Progenitor cell of endocrine pancreas (in vitro differentiated cells): ENCODE measurements at places on chromosomes 6 and 20.

DNA sequence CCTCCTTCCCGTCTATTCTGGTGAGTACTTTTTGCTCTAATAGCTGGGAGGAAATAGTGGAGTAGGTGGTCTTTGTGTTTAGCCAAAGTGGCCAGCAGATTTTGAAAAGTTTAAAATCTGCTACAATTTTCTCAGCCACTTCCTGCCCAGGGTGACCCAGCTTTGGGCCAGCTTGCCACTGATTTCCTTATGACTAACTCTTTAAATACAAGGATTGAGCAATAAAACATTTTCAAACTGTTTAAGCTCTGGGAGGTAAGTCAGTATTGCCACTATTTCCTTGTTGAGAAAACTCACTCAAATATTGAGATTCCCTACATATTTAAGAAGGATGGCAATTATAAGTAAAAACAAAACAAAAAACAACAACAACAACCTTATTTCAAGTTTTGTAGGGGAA, 54.5 kb downstream of the TRMT11 start:
- DNase-seq = no peak

- DNase-seq = no peak
These were observed 788 bp downstream of the TRIM40 start for GRCh38 chr6:30136570-30137286.

GRCh38 chr6:135145063-135145800, 35.9 kb upstream of the MYB start:
- DNase-seq = no peak

DNA sequence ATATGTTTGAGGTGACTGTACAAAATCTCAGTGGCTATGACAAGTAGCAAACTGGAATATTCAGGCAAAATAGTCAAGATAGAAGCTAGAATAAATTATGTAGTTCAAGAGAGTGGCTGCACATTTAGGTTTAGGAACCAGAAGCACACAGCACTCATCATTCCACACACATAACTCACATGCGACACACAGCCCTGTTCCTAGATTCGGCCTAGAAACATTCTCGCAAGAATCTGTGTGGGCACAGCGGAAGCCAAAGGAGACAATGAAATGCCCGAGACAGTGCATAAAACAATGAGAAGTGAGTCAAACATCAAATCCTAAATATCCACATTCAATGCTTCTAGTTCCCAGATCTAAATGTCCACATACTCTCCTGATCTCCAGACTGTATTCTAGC, 9.5 kb upstream of the SUPT3H start:
- no peak for DNase-seq

GRCh38 chr6:139407718-139408222, 33.3 kb upstream of the CITED2 start:
- no peak for DNase-seq

DNA sequence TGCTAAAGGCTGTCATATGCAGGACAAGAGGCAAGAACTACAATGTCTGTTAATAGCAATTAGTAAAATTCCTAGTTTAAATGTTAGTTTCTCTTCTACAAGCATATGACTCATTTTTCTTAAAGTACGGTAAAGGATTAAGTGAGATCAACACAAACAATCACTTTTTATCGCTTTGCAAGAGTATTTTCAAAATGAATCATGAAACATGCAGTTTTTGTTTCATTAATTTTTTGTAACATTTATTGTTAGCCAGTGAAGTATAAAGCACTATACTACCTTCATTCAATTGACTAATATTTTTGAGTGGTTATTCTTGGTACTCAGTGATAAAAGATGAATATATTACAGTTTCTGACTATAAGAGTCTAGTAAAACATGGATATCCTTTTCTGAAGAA, 138.6 kb downstream of the AHI1 start:
- no peak for DNase-seq

- no peak for DNase-seq
These were observed 957.8 kb upstream of the GJE1 start for GRCh38 chr6:141174932-141175331.

GRCh38 chr6:151811081-151811480, 3.6 kb downstream of the ESR1 start:
- no peak for DNase-seq

DNA sequence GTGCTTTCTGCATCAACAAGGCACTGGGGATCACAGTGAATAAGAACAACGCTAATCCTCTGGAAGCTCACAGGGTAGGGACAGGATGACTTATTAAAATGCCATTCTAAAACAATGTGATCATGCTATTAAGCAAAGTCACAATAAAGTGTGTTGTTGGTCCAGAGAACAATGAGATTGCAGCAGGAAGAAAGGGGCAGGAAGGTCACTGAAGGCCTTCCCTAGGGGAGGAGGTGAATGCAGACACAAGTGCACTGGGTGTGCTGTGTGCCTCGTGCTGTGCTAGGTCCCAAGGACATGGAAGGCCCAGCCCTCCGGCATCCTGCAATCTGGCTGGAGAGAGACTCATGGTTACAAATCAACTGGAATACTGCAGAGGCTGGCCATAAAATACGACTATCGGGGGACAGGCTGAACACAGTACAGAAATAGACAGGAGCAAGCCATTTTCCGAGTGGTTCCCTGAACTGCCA, 55.7 kb downstream of the LYRM4 start:
- no peak for DNase-seq

- no peak for DNase-seq
These were observed 70.5 kb upstream of the ADTRP start for GRCh38 chr6:11848852-11849731.

- no peak for DNase-seq
These were observed 485 bp downstream of the ADISSP start for GRCh38 chr20:3767110-3767426.

DNA sequence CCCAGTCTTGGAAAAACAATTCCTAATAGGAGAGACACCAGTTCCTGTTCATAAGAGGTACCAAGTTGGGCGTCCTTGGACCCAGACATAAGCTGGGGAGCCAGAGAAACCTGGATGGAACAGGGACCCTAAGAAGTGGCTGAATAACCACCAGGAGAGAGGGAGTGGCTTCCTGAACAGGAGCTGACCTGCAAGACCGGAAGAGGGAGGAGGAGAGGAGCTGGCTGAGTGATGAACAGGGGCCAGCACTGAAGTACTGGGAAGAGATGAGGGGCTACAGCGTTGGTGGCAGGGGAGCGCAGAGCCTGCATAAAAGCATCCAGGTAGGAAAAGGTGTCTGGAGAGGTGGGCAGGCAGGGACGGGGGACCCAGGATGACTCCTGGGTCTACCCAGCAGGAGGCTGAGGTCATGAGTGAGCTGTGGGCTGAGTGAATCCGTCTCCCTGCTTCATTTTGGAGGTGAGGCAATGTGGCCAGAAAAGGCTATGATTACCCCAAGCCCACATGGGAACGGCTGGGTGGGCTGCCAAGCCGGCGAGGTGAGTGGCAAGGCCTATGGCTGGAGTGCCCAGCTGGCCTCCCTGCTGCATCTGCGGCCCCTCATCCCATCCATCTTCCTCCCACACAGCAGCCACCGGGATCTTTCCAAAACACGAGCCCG, 34.4 kb upstream of the ZFAND3 start:
- no peak for DNase-seq

- DNase-seq = no peak
These were observed 20.2 kb downstream of the SENP6 start for GRCh38 chr6:75621846-75622245.

- DNase-seq = no peak
These were observed 243.8 kb upstream of the PMEPA1 start for GRCh38 chr20:57953638-57954037.

DNA sequence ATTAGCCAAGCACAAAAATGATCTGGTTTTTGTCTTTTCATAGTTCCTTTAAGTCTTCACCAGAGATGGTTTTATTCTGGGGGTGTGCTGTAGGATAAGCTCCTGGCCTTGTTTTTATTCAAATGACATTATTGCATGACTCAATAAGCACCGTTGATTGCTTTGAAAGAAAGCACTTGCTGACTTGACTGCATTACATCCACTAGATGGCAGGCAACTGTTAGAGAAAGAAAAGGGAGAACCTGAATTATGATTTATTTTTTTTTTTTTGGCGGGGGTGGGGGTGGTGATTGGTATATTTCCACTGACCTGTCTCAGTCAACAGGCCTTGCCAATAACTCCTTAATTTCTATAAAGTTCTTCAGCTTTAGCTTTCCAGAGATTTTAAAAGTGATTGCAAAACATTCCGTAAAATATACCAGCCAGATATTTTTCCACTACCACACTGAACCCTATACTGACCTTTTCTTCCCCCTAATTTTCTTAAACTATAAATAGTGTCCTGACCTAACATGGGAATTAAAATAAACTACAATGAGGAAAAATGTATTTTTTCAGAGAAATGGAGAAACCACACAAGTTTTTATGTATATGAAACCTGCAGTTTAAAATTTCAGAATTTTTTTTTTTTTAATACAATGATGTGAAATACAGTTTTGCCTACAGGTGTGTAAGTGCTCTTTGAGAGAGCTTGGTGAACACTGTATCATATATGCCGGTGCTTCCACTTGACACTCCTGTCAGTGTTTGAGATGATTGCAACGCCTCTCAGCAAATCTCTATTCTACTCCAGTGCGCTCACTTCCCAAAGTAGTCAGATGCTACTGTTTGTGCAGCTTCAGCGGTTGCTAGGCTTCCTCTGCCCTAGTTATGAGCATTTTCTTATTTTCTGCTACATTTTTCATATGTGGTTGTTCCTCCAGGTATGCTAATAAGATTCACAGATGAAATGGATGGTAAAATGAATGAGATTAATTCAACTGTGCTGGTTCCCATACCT, 274.3 kb downstream of the CD109 start:
- no peak for DNase-seq

- no peak for DNase-seq
These were observed 4.1 kb downstream of the PPT2 start for GRCh38 chr6:32158052-32158451.

DNA sequence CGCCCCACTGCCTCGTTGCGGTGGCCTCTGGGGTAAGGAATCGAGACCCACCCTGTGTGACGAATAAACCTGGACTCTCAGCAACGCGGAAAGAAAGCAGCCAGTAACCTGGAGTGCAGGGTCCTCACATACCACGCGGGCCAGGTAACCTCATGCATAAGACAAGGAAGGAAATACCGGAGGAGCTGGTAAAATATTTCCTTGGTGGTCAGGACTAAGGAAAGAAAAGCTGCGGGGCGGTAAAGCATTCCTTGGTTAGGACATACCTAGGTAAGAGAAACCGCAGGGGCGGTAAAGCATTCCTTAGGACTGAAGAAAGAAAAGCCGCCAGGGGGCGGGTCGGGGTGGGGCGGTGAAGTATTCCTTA, 80.7 kb downstream of the SYTL3 start:
- DNase-seq = no peak

DNA sequence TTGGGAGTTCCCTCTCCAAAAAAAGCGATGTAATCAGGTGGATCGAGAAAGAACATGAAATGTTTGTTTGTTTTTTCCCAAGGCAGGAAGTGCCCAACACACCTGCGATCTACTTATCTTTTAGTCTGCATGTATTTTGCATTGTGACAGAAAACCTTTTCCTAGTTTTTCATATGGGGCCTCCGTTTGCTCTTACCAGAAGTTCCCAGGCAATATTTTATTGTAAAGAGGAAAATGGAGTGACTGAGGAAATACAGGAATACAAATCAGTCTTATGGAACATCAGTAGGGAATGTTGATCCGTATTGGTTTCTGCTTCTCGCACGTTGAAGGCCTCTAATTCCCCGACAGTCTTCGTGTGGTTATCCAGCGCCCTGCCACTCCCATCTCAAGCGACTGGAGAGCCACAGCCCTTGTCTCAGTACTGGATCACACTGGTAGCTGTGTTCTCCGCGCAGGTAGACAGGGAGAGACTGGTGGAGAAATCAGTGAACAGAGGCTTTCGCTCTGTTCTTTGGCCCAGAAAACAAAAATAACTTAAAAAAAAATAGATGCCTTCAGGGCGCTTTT, 107.4 kb downstream of the TRIM27 start:
- no peak for DNase-seq

- no peak for DNase-seq
These were observed 29.0 kb downstream of the FAM50B start for GRCh38 chr6:3878048-3878666.

DNA sequence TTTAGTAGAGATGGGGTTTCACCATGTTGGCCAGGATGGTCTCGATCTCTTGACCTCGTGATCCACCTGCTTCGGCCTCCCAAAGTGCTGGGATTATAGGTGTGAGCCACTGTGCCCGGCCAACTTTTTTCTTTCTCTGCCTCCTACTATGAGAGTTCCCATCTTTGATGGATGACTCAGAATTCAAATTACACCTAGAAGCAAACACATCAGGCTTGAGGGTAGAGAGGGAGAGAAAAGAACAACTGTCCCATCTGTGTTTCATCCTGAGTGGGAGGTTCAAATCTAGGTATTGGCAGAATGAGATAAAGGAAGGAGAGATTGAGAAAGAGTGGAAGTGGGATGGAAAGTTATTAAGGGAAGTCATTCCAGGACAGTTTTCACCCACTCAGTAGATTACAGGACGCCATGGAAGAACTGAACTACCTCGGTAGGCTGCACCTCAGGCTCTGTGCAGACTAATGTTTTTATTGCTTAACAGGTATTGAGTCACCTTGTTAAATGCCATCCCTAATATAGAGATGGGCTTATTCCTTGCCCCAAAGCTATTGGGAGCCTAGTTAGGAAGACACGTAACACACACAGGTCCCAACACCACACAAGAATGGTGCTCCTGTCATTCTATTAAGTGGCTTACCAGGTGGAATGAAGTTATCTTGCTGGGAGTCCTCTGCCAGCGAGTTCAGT, 275.7 kb downstream of the SOX4 start:
- no peak for DNase-seq

DNA sequence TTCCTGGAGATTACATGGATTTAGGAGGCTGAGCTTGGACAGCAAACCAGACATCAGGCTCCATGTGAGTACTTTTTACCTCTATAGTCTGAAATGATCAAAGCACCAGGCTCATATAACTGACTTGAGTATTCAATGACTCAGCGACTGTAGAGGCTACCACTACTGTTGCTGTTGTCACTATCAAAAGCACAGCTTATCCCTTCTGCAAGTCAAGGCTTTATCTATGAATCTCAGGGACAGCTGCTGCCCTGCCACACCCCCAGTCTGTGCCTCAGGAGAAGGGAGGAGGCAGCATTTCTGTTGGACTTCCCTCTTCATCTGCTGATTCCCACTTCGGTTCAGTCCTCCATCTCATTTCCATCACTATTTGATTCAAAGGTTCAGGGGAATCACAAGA, 80.5 kb upstream of the CNR1 start:
- no peak for DNase-seq

GRCh38 chr6:150937132-150937906, 71.8 kb downstream of the MTHFD1L start:
- no peak for DNase-seq

DNA sequence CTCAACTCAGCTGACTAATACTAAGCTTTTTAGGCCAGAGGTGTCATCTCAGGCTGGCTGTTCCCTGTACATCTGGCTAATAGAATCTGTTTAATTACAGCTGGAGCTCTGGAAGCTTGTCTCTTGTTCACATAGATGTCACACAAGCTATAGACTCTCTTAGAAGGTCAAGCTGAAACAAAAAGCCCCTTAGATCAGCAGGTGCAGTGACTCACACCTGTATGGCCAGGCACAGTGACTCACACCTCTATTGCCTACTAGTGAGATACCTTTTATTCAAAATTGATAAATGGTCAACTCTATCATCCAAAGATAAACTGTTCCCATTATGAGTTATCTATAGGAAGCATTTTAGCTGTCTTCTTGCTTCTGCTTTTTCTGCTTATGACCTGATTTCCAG, 29.9 kb upstream of the MTHFD1L start:
- no peak for DNase-seq
